ENCODE measurements at places on chromosomes 3 and 15. TPM values are rescaled to one million over a fixed set of nuclear protein-coding genes. Genes with fewer than 3 reads are reported as not detected.

PARL gene
- 49.6 TPM for polyA plus RNA-seq

TM4SF1 gene
- 127 TPM for polyA plus RNA-seq

DNA sequence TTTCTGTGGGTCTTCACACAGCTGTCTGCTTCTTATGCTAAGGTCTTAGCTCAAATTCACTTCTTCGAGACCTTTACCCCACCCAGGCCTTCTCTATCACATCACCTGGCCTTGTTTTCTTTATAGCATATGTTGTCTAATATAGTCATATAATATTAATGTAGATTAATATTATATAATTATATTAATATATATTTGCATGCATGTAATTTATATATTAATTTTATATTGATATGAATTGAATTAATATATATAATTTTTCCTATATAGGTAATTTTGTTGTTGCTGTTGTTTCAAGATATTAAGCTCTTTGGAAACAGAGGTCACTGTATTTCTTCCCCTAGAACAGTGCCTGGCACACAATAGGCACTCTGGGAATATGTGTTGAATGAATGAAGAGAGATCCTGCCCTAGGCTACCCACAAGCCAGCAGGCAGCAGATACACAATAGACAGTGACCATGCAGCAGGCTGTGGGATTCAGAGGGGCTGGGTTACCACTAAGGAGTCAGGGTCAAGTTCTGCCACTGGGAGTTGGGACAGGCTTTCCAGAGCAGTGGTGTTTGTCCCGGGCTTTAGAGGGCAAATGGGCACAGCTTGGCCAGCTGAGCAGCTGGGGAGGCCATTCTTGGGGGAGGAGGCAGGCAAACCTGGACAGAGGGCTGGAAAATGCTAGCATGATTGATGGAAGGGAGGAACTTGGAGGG, 126.3 kb downstream of the DNAJB8 start:
- no peak for DNase-seq

- no peak for DNase-seq
Observed at GRCh38 chr15:58190419-58190818, 52.2 kb downstream of the AQP9 start.

DNA sequence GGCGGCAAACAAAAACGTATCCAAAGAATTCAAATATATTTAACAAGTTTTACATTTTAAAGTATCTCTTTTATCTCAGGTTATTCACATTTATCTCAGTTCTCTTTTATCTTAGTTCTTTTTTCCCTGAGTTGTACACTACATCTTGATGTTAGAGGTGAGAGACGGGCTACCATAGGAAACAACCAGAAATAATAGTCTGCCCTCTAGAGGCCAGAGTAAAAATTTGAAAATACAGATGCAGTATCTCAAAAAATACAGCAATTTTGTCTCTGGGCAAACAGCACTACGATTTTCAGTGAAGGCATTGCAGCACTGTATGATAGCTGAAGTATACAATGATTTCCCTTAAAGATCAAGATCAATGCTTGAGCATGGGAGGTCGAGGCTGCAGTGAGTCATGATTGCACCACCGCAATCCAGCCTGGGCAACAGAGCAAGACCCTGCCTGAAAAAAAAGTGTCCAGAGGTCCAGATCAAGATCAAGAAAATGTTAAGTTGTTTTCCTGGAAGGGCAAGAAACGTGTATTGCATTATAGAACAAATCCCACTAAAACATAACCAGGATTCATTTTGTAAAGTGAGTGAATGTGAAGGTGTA, 82.6 kb upstream of the ATP11B start:
- no peak for DNase-seq

DNA sequence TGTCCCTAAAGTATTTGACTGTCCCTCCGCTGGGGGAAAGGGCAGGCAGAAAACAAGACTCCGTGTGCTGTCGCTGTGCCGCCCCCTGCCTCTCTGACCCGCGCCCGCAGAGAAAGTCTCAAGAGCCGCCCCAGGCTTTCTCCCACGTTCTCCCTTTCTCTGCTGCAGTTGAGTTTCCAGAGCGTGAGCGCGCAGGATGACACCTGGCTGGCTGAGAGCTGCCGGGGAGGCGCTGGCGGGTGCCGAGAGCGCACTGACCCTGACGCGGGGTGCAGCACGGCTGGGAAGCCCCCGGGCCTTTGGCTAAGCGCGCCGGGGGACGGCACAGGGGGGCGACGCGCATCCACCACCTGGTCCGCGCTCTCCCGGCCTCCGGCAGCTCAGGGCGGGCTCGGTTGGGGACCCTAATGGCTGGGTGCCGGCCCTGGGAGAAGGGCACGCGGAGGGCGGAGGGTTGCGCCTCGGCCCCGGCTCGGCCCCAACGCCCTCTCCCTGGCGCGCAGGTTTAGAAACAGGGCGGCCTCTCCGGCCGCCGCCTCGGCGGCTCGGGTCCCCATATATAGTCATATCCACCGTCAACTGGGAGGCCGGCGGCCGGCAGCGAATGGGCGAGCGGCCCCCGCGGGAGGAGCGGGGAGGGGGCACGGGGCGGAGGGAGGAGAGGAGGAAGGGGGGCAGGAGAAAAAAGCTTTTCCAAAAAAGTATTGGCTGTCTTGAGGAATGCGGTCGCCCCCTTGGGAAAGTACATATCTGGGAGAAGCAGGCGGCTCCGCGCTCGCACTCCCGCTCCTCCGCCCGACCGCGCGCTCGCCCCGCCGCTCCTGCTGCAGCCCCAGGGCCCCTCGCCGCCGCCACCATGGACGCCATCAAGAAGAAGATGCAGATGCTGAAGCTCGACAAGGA, at the start of gene TPM1:
Gene TPM1, plus strand, starts transcription at position 774 of the 903 bp plus-strand sequence. Its CDS starts 83 bp downstream, at position 857.
- peak; percentile 74 for DNase-seq

- no peak for DNase-seq
Observed at GRCh38 chr15:26521130-26521529, 251.7 kb downstream of the GABRB3 start.

- peak; percentile 80 for DNase-seq
Observed at GRCh38 chr3:179464323-179465092, 13.2 kb upstream of the GNB4 start.

- no peak for DNase-seq
Observed at GRCh38 chr3:140258222-140258724, 323.3 kb downstream of the CLSTN2 start.

DNA sequence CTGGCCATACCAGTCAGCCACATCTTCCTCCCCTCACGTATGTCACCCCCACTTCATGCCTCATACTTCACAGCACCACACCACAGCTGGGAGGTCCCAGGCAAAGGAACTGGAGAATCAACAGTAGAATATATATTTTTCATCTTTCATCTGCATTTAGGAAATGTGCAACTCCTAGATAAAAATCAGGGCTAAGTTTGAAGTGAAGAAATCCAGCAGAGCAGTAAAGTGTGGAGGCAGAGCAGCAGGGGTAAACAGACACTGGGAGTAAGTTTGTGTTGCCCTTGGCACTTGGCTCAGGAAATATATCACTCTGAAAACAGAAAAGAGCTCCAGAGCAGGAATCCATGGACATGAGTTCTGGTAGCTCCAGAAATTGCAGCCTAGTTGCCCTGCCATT, 2.8 kb upstream of the HERC1 start:
- no peak for DNase-seq

DNA sequence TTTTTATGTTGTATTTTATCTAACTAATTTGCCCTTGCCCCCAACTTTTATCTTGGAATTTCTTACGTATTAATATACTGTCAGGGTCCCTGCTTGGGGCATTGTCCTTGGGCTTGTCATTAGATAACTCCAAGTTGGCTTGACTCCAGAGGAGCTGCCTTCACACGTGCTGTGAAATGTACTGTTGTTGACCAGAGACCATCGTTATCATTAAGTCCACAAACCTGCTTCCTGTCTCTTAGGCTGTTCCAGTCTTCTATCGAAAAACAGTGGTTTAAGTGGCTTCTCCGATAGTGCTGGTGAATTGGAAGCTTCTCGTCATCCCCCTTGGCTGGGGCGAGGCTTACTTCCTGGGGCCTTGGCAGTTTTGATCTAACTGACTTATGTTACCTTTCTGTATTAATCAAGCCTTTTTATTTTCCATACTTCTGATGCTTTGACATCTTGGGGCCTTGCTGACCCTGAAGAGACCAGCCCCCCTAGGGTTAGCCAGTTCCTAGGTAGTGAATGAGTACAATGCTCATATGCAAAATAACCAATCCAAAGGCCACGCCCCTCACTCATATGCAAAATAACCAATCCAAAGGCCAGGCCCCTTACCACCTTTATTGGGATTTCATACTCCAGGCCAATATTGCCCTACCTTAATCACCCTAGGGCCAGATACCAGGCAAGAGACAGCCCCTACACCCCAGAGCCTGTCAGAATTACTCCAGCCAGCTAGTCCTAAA, 164.5 kb downstream of the IGF1R start:
- DNase-seq, result no peak

- peak; percentile 63 for DNase-seq
Observed at GRCh38 chr3:25663869-25664811, 567 bp downstream of the TOP2B start.
